ENCODE measurements at places on chromosomes 5 and 9.

DNA sequence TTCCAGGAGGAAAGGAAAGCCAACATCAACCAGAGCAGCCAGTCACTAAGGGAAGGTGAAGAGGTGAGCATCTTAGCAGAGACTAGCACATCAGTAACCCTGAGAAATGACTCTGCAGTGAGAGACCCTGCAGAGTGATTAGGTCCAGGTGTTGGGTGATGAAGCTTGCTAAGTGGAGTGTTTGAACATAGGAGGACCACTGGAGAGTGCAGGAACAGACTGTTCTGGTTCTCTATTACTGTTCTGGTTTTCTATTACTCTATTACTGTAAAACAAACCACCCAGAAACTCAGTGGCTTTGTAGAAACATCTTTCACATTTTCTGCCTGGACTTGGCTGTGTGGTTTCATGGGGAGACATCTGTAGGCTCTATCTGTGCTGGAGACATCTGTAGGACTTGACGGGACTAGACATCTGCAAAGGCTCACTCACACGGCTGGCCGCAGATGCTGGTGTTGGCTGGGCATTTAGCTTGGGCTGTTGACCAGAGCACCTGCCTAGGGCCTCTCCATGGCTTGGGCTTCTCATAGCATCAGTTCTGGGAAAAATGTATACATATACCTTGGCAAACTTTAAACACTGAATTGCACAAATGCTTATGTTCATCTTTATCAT lies 33.4 kb upstream of the SPATA31E1 start:
- no peak for DNase-seq

GRCh38 chr5:122941737-122942136 lies 94.8 kb downstream of the PPIC start:
- DNase-seq = no peak

DNA sequence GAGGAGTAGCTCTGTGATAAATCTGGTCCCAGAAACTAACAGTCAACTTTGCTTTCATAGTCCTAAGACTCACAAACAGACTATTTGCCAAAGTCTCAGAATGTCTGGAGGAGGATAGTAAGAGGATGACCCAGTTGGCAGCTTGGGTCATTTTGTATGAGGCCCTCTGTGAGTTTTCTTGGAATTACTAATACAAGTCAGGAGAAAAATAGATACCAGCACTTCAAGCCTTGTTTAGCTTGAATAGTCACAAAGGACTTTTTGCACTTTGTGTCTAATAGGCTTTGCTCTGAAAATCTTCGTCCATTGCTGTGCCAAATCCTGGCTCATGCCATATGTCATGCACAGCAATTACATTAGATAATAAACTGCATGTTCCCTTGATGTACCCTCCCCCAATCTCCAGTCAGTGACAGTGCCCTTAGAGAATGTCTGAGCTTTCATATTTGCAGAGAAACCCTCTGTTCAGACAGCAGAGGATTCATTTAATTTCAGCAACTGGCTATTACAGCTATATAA lies 612.8 kb downstream of the CSNK1G3 start:
- no peak for DNase-seq

- peak; percentile 35 for DNase-seq
Observed at GRCh38 chr9:135343837-135344522, 135.6 kb upstream of the PPP1R26 start.

DNA sequence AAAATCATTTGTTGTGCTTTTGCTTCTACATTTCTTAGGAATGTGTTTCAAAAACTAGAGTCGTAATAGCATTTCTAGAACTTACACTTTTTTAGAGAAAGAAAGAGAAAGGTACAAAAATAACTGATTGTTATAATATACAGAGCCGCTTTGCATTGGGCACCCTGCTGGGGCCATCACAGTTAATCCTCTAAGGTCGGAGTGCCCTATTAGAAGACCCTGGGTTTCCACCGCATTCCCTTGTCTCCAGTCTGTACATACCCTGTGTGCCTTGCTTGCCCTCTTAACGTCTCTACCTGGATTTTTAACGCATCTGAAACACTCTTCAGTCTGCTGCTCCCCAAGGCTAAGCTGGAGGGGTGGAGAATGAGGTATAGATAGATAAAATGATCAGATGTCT lies 1.3 kb downstream of the MARVELD2 start:
- DNase-seq = no peak

- no peak for DNase-seq
Observed at GRCh38 chr5:170306381-170306831, 8.8 kb upstream of the LCP2 start.

- no peak for DNase-seq
Observed at GRCh38 chr9:132487980-132488535, 78.0 kb downstream of the CFAP77 start.

- no peak for DNase-seq
Observed at GRCh38 chr5:66597183-66597757, 1.1 kb downstream of the MAST4 start.

- no peak for DNase-seq
Observed at GRCh38 chr9:102609461-102609860, 385.7 kb upstream of the CYLC2 start.

DNA sequence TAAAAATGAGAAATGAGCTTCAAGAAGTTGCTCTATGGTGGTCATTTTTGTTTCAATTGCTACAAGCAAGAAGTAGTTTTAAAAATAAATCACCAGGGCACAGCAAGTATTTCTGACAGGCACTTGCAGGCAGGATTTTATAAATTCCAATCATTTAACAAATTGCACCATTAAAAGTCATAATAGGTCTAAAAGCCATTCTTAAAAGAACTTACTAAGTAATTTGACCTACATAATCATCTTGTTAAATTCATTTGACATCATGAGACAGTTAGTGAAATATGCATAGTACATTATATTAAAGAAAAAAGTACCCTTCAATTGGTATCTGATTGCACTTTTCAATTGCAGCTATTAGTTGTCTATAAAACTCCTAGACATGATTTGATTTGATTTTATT lies 31.0 kb downstream of the TLX3 start:
- no peak for DNase-seq

DNA sequence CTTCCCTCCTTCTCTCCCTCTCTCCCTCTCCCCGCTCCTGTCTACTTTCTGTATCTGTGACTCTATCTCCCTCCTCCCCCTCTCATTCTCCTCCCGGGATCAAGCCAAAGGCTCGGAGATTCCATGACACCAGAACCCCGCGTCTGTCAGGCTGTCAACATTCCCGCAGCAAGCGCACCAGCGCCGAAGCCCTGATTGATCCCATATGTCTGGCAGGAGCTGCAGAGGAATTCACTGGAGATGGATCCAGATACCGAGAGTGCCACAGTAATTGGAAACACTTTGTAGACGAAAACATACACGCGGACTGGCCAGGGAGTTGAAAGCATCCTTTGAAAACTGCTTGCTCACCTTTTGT lies 300 bp upstream of the SVEP1 start:
- DNase-seq = no peak

DNA sequence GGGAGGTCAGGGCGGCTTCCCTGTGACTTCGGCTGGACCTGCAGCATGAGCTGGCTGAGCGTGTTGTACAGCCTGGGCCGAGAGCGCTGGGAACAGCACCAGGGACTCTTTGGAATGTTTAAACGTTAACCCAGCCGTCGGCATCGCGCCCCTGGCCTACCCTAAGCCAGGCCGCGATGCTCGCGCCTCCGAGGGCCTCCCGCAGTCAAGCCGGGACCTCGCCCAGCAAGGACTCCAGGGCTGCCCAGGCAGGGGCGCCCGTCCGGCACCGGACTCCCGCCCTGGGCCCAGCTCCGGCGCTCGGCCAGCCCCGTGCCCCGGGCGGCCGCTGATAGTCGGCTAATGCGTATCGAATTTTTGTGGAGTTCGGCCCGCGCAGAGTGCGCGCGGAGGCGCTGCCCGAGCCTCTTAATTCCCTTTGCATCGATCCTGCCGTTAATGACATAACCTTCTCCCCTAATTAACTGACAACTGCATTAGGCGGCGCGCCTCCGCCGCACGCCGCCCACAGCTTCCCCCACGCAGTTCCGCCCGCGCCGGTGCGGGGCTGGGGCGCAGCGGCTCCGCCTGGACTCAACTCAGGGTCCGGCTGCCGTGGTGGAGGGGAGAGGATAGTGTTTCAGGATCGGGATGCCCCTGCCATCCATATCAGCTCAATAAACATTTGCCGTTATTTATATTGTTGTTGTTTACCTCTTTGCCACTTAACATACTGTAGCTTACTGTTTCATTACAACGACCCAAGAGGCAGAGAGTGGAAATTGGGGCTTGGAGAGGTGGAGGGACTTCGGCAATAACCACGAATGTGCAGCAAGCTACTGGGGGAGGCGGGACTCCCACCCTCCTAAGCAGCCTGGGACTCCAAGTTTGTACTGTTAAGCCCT lies 28.8 kb upstream of the CDC23 start:
- DNase-seq = no peak

DNA sequence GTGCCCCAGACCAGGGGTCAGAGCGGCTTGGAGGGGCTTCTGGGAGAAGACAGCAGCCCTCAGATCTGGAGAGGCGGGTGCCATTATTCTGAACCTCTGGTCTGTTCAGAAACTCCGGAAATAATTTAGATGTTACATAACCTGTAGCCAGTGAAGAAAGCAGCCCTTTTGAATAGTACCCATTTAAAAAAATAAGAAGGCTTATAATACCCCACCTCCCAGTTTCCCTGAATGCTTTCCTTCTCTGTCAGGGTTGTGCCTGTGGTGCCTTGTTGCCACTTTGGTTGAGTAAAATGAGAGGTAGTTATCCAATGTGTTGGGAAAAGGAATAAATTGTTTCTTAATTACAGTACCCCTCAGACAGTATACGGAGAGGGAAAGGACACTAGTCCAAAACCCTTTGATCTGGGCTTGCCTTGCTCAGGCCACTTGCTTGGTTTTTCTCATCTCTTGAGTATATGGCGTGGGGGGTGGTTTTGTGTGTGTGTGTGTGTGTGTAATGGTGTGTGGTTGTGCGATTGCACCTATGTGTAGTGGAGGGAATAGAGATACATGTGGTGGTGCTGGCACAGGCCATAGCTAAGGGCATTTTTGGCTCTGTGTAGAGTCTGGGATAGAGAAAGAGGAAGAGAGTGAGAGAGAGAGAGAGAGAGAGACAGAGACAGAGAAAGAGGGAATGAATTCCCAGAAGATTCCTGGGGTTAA lies 59.1 kb upstream of the TLR4 start:
- no peak for DNase-seq

DNA sequence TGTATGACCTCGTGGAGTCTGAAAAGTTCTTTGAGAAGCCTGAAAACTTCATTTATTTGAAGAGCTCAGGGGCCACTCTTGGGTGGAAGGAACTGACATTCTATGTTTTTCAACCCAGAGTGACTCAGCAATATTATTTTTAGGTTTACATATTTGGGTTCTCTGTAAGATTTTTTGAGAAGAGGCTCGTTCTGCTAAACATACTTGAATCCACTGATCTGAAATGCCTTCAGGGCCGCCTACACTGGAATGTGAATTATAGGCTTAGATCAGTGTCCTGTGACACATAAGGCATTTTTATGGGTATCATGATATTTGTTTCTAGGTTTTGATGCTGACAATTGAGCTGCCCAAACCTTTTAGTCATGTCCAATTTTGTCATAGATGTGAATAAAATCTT lies 86.2 kb downstream of the PSAT1 start:
- no peak for DNase-seq

GRCh38 chr5:173919443-173919842 lies 31.3 kb downstream of the CPEB4 start:
- DNase-seq = no peak

GRCh38 chr5:127046343-127047072 lies 16.1 kb upstream of the MARCHF3 start:
- no peak for DNase-seq

- DNase-seq = peak; percentile 34
Observed at GRCh38 chr5:160438316-160439204, 16.9 kb downstream of the PTTG1 start.

GRCh38 chr5:170614720-170615119 lies 110.9 kb downstream of the KCNIP1 start:
- DNase-seq = no peak

DNA sequence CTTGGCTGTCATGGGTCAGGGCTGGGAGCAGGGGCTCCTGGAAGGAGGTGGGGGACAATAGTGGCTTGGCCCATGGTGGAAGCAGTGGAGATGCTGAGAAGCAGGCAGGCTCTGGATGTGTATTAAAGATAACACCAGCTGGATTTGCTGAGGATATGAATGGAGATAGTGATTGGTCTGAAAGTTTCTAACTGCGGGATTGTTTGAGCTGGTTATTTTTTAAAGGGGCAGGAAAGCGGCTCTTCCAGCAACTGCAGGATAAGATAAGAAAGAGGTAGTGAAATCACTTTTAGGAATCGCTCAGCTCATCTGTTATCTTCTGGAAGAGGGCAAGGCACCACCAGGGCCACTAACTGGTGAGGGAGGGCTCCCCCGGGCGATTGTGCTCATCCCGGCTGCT lies 125.5 kb downstream of the TENT4A start:
- no peak for DNase-seq

- DNase-seq = no peak
Observed at GRCh38 chr9:132069046-132069898, 10.4 kb downstream of the MED27 start.
